Parietal lobe (tissue), 2 donors: ENCODE measurements at places on chromosomes 12 and 14. TPM values are rescaled to one million over a fixed set of nuclear protein-coding genes. Genes with fewer than 3 reads are reported as not detected.

The NYNRIN gene
- 34.7 TPM for total RNA-seq

The TRIP11 gene
- total RNA-seq: 39.4 TPM

The SMAGP gene
- 1.6 TPM for total RNA-seq

The NAV3 gene
- total RNA-seq: 329 TPM

The DICER1 gene
- total RNA-seq: 224 TPM

The MGP gene
- total RNA-seq: 1.6 TPM

The RNASE7 gene
- not detected for total RNA-seq

The SRRM4 gene
- 19.7 TPM for total RNA-seq

The PLCZ1 gene
- not detected for total RNA-seq

The CCDC184 gene
- 15.7 TPM for total RNA-seq

The GPR68 gene
- total RNA-seq: 4.4 TPM

The TPPP2 gene
- total RNA-seq: not detected

The PPFIA2 gene
- total RNA-seq: 338 TPM

The IFNG-AS1 gene
- 0.31 TPM for total RNA-seq

The PDE3A gene
- 7.5 TPM for total RNA-seq
